Posterior vena cava (tissue), 2 donors: ENCODE measurements at places on chromosomes 2 and 18.

- DNase-seq = no peak
Observed at GRCh38 chr2:69720404-69720803, 21.5 kb upstream of the ANXA4 start.

DNA sequence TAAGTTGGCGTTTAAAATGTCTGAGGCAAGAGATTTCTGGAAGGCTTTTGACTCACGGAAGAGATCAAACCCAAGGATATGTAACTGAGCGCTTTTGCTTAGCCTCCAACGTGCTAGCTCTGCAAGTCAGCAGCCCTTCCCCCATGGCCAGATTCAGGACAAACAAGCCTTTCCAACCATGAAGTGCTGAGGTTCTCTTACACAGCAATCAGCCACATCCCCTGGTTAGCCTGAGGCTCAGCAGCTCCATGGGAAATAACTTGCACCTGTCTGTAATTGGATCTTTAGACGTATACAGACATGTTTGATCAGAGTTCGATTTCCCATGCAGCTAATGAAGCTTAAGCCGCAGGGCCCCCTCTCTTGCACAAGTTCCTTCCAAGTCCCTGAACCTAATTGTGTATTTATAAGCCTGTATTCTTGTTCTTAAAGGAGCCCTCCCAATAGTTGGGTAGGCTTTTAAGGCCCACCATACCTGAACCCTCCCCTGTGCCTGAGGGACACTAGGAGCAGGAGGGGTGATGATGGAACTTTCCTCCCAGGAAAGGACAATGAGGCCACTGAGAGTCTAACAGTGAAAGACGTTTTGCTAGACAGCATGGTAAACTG is 2.1 kb upstream of the TMEM131 start:
- no peak for DNase-seq

DNA sequence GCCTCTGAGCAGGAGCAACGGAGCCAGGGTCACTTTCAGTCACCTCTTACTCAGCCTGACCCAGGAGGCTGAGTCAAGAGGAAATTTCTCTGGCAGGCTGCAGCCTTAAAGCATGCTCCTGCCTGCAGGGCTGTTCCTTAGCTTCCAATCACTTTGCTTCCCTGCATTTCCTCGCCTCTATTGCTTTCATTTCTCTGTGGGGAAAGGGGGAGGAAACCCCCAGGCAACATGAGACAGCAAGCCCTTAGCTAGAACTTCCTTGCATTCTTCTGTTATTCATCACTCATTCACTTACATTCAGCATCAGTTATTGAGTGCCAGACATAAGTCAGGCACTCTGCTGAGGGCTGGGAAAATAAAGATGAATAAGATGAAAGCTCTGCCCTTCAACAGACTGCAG is 13.0 kb downstream of the XDH start:
- no peak for DNase-seq

DNA sequence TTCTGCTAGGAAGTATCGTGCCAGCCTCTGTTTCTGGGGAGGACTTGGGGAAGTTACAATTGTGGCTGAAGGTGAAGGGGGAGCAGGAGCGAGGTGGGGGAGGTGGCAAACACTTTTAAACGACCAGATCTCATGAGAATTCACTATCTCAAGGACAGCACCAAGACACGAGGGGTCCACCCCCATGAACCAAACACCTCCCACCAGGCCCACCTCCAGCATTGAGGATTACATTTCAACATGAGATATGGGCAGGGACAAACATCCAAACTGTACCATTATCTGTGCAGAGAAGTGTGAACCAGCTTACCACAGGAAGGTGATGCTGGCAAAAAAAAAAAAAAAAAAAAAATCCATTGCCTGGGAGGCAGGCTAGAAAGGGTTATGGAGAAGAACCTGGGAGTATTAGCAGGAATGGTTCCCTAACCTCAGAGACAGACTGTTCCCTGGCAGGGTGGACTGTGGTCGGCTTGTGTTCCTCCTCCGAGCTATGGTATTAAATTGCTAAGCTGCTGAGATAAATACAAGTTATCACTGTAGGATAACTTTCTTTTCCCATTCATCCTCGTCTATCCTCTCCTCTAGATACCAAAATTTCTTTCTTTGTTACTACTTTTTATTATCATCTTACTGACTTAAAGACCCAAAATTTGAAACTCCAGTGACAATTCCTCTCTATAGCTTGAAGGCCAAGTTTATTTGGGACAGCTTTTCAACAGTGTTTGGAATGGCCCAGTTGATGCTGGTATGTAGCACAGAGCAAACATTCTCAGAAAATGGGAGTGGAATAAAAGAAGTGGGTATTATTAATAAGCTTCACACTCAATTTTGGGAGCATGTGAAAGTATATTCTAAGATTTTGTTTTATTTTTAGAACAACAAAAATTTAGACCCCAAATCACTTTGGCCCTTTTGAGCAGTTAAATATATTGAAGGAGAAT is 73.7 kb upstream of the MAP3K20 start:
- no peak for DNase-seq

GRCh38 chr2:128069769-128070168 is 21.2 kb upstream of the UGGT1 start:
- DNase-seq = no peak

- DNase-seq = no peak
Observed at GRCh38 chr2:133039531-133039930, 369.5 kb upstream of the LYPD1 start.

DNA sequence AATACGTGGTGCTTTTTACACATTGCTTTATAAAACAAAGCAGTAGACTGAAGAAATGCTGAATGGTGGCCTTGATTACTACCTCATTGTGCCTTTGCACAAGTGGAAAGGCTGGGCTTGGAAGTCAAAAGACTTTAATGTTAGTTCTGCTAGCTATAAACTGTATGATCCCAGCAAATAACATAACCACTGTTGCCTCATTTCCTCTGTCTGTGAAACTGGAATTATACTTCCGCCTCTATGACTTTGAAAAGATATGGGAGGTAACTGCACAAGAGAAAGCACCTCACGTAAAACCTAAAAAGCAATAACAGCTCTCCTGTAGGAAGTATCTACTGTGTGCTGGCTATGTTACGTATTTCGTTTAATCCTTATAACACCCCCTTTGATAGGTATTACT is 43.4 kb upstream of the DSC1 start:
- DNase-seq = no peak

GRCh38 chr18:70172225-70172624 is 33.3 kb downstream of the RTTN start:
- DNase-seq = no peak

DNA sequence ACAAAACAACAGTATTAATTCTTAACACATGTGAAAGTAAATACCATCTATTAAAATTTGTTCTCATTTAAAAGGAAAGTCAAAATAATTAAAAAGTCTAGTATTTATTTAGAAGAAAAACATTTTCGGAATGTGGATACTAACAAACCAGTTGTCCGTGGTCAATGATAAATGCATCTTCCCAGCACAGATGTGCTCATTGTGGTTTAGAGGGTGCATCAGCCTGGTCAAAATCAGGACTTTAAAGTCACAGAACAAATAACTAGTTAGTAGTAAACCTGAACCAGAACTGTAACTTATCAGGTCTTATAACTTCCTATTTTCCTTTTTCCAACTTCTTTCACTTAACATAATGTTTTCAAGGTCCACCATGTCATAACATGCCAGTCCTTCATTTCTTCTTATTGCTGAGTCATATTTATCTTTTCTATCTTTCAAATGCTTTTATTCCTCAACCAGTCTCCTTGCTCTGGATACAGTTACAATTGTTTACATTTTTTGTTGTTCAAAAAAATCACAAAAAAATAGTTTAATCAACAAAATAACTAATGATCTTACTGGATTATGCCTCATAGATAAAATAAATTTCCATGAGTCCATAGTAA is 55.8 kb downstream of the ID2 start:
- DNase-seq = no peak

DNA sequence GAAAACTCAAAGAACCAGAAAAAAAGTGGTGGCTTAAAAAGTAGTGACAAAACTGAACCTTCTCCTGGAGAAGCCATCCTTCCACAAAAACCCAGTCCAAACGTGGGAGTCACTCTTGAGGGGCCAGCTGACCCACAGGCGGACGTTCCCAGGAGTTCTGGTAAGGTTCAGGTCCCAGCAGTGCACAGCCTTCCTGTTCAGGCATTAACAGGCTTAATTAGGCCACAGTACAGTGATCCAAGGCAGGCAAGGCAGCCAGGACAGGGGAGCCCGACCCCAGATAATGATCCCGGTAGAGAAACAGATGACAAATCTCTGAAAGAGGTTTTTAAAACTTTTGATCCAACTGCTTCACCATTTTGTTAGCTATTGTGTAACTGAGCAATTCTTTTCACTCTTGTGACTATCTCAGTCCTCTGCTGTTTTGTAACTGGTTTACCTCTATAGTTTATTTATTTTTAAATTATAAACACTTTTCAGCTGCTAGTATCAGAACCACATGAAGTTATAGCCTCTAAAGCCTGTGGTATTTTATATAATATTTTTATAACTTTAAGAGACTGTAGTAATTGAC is 56.8 kb downstream of the ZC3H6 start:
- DNase-seq = no peak

DNA sequence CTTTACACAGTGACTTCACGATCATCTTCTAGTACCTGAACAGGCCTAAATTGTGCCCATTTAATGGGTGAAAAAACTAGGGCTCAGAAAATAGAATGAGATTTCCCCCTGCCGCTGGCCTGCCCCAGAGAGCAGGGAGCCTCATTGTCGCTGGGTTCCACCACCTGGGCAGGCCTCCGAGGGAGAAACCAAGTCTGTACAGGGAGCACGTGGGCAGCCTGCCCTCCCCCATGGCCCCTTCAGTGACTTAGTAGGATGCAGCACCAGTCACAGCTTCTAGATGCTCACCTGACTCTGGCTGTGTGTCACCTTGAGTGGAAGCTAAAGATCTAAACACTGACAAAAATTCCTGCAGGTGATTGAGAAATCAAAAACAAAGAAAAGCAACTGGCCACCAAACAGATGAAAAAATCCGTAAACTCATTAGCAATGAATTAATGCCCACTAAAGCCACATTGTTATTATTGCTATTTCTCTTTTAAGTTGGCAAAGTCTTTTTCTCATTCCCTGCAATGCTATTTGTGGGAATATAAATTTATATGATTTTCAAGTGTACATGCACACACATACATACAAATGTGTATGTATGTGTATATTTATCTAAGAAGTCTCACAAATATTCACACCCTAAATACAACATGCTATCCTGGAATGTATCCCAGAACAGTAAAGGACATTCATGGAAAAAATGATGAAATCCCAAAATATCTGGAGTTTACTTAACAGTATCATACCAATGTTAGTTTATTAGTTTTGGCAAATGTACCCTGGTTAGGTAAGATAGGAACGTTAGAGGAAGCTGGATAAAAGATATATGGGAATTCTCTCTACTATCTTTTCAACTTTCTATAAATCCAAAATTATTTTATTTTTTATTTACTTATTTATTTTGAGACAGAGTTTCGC is 18.7 kb upstream of the ASPRV1 start:
- peak; percentile 44 for DNase-seq

DNA sequence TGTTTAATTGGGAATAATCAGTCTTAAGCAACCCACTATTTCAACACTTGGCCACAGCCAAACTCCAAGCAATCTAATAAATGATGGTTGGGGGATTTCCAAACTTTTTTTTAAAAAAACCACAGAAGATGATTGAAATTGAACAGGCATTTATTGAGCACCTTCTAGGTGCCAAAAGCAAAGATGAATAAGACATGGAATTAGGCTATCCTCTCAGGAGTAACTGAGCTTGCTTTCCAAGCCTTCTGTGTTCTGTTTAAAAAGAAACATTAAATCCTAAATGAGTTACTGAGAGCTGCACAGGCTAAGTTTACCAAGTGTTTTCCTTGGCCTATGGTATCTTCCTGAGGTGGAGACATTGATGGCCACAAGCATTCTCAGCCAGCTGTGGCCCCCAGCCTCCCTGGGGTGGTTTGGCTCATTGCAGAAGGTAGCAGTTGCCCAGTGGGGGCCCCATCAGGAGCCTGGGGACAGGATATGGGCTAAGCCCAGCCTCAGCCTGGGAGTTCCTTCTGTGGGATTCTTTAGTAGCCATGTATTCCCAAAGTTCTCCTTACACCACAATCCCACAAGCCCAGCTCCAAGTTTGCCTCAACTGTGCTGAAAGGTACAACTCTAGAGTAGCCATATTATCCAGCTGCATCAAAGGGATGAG is 174.3 kb downstream of the C1D start:
- DNase-seq = no peak

DNA sequence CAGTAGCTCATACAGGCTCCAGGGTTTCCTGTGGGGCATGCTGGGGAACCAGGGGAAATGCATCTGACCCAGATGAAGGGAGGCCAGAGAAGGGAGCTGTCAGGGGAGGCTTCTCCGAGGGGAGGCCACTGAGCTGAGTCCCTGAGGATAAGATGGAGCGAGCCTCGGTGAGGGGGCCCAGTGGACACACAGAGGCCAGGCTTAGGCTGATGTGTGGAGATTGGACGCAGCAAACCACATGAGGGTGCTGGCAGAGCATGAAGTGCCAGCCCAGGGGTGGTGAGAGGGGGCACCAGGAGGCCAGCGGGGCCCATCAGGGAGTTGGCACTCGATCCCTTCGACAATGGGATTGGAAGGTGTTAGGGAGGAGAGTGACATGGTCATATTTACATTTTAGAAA is 235.0 kb downstream of the KLHL29 start:
- no peak for DNase-seq

- DNase-seq = no peak
Observed at GRCh38 chr18:10784596-10785202, 258.9 kb downstream of the NAPG start.

- no peak for DNase-seq
Observed at GRCh38 chr2:118905206-118905605, 36.8 kb upstream of the MARCO start.

DNA sequence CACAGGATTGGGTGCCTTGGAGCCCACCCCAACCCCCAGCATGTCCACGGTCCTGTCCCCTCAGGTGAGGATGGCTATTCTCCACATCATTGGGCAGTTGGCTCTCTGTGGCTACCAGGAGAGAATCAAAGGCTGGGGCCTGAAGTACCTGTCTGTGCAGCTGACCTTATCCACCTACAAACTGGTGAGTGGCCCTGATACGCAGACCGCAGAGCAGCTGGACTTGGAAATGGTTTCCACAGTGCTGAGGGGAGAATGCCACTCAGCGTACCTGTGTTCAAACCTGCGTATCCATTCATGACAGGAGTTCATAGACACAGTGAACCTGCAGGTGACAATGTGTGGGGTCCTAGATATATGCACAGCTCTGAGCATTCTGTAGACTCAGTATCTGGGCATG is 21.6 kb downstream of the MROH2A start:
- DNase-seq = peak; percentile 42

DNA sequence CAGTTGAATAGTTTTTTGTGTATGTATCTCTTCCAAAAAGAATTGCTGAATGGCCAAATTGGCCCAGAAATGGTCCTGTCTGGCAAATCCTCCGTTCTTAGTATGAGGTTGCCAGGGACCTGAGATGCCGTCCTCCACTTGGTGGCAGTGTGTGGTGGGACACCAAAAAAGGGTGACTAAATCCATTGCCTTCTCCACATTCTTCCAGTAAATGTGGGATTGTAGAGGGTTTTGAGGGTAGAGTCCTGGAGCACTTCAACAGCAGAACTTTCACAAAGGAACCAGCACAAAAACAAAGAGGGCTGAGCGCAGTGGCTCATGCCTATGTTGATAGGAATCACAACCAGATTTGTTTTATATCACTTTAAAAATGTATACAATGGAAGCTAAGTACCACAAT is 199.9 kb downstream of the BCL2 start:
- DNase-seq = no peak

GRCh38 chr2:23418461-23418911 is 33.5 kb downstream of the KLHL29 start:
- no peak for DNase-seq

- DNase-seq = no peak
Observed at GRCh38 chr2:122148128-122148767, 392.8 kb downstream of the TSN start.

- DNase-seq = no peak
Observed at GRCh38 chr18:51346404-51346803, 148.9 kb upstream of the MEX3C start.
